ENCODE measurements at places on chromosomes 7 and 10.
A peak's percentile ranks its signal among the peaks of the same experiment; 100 is the strongest.

- DNase-seq = no peak
These were observed 40.7 kb downstream of the LEP start for GRCh38 chr7:128281605-128282380.

DNA sequence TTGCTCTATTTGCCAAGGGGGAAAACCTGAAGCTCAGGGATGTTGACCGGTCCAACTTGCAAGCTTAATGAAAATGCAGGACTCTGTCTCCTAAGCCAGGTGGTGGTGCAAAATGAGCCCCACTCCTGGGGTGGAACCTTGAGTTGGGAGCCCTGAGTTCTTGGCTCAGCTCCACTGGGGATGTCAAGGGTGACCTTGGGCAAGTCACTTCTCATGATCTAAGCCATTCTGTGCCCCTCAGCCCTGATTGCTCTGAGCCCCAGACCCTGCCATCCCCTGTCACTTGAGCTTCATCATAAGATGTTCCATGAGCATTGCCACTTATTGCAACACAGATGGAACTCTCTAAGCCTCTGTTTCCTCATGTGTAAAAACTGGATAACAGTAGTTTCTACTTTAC is 33.9 kb downstream of the MYL10 start:
- DNase-seq = no peak

GRCh38 chr10:128526791-128527375 is 400.7 kb upstream of the MKI67 start:
- DNase-seq = no peak

GRCh38 chr10:102538811-102539210 is 35.0 kb downstream of the SUFU start:
- no peak for DNase-seq

DNA sequence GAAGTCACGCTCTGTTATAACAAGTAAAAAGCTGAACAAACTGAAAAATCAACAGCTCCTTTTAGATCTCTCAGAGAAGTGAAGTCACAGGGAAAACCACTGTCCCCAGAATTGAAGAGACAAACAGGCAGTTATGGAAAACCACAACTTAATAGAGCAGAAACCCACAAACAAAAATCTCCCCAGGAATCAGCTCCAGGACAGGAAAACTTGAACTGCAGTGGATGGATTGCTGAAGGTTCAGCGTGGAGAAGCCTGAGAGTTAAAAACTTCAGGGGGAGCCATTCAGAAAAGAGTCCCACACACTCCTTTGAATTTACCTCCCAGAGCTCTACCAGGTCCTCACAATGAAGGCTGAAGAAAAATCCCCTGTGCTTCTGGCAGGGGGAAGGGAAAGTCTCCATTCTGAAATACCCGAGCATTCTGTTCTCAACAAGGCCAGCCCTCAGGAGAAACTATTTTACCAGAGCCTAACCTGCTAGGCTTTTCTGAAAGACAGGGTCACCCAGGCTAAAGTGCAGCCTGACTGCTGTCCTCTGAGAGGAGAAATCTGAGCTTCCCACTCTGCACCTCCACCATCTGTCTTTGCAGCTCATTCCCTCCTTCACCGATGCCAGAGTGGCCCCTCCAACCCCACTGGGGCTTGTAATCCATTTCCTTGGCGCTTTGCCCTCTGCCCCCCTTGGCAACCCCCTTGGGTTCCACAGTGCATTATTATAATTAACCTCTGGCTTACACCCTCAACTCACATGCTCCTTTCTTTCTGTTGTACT is 65.0 kb upstream of the CCNY start:
- no peak for DNase-seq

GRCh38 chr10:79084012-79084971 is 15.5 kb downstream of the ZMIZ1 start:
- DNase-seq = peak; percentile 89

- DNase-seq = peak; percentile 96
These were observed 93.2 kb upstream of the KIF5B start for GRCh38 chr10:32149252-32149955.

- DNase-seq = no peak
These were observed 25.4 kb downstream of the PDGFA start for GRCh38 chr7:494259-494687.

- DNase-seq = no peak
These were observed 54.1 kb upstream of the PDCD4 start for GRCh38 chr10:110817614-110818013.

GRCh38 chr7:78379148-78379547 is 580.6 kb downstream of the PHTF2 start:
- DNase-seq = peak; percentile 71

GRCh38 chr7:21903020-21903786 is 42.5 kb downstream of the CDCA7L start:
- no peak for DNase-seq

Data from GM23248 (cell line).